ENCODE measurements at places on chromosomes 5 and 9.

- no peak for DNase-seq
Observed at GRCh38 chr5:59097116-59097515, 514.2 kb downstream of the RAB3C start.

DNA sequence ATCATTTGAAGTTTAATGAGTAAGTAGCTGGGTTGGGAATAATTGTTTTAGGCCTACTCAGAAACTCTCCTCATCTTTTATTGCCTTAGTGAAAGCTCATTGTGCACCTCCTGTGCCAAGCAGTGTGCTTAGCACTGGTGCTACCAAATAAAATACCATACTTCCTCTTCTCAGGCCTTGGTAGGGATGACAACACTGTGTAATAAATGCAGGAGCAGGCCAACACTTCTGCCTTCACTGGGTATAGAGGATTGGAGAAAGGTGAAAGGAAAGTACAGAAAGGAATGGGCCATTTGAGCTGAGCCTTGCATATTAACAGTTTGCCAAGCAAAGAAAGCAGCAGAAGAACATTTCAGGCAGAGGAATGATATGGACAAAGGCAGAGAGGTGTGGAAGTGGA is 285.7 kb downstream of the NR3C1 start:
- DNase-seq = no peak

GRCh38 chr5:124683917-124684555 is 62.4 kb downstream of the ZNF608 start:
- no peak for DNase-seq

DNA sequence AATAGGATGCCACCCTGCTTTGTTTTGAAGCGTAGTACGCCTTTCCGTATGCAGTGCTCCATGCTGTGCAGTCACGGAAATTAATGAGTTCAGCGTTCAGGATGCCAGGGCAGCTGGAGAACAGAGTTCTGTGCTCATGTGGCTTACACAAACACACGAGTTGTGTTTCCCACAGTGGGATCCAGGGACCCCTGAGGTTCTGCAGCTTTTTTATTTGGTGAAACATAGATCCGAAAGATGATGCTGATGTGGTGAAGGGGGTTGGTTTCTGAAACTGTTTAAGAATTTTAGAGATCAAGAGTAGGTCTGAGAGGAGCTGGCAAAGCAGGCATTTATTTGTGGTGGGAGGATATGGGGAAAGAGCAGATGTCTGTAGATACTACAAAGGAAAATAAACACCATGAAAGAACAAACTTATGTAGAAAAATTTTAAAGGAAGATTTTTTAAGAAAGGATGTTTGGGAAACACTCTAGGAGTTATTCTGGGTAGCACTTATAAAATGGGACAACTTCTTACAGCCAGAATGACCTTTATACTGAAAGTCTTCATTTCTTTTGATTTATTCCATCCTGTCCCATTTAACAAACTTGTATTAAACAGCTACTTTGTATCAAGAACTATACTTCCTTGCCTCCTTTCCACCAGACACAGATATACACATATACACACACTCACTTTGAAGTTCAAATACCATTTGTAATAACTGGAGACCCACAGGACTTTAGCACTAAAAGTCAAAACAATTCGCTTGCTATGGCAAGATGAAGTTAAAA is 52.7 kb downstream of the ITGA1 start:
- peak; percentile 67 for DNase-seq

DNA sequence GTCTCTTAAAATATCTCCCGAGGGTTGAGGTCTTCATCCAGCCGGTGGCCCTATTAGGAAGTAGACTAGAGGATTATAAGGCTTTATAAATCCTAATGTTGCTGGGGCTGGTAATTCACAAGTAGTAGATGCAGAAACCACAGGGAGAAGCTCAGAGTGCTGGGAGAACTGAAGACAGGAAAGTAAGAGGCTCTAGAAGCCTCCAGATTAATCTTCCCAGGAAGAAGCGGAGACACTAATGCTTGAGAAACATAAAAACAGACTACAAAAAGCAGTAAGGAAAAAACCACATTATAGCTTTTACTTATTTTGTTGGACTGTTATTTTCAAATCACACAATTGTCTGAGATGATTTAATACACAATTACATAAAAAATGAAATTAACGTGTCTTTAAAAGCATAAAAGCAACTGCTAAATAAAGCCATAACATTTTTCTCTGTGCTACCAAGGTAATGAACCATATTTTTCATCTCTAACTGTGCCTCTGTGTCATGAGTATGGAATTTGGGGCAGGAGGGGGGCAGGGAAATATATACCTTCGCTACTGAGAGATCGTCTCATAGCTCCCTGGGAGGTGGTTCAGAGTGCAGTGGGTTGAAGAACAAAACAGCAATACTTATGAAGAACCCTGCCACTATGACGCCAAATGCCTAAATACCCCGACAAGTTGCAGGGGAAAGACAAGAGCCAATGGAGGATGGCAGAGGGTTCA is 806.2 kb upstream of the WWC1 start:
- DNase-seq = no peak

DNA sequence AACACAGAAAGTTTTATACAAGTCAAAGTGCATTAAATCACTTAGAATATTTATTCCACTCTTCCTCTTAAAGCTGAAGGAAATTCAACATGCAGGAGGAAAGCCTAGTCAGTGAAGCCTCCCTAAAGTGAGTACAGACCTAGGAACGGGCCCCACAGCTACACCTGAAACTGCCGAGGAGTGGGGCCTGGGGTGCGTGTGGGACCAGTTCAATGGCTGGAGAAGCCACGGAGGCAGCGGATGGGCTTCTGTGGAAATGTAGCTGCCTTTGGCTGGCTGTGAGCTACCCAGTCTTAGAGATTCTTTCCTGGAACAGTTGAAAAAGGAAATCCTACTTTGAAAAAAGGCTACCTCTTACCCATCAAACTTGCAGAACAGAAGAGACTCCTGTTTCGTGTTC is 16.6 kb downstream of the ARPC5L start:
- no peak for DNase-seq

GRCh38 chr9:27497883-27498417 is 26.1 kb upstream of the IFNK start:
- no peak for DNase-seq

GRCh38 chr5:109324931-109325330 is 84.8 kb downstream of the PJA2 start:
- no peak for DNase-seq

DNA sequence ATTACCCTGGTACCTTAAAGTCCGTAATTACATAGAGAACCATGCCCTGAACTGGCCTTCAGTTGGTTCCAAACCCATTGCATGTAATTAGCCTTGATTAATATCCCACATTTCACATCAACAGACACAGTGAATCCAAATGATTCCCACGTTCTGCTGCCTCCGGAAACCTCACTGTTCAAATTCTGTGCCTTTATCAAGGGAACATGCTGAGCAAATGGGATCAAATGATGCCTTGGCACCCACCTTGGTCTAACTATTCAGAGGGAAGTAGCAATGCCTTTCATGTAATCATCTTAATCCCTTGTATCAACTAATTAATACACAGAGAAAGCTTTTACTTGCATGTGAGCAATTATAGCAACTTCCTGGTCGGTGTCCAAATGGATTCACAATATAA is 100.6 kb downstream of the EFNA5 start:
- no peak for DNase-seq

DNA sequence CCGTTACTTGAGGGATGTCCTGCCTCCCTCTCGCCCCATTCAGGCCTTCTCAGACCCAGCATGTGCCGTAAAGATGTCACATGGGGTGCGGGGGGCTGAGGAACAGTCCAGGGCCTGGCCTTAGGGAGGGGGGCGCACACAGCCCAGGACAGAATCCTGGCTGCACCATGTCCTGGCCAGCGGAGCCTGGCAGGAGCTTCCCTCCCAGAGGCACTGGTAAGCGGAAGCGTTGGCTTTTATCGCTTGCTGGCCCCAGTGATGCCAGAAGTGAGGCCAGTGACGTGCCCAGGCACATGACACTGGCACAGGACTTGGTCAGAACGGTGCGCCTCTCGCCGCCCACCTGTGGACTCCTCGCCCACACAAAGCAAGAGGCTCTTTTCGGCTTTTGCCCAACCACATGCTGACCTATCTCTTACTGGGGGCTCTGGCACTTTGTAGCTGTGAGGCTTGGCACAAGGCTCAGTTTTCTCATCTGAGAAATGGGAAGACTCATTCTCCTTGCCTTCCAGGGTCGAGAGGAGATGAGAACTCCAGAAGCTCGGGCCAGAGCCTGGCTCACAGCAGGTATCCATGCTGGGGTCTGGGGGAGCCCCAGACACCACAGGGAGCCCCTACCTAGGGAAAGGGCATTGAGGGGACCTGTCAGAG is 59.0 kb downstream of the LMX1B start:
- no peak for DNase-seq

DNA sequence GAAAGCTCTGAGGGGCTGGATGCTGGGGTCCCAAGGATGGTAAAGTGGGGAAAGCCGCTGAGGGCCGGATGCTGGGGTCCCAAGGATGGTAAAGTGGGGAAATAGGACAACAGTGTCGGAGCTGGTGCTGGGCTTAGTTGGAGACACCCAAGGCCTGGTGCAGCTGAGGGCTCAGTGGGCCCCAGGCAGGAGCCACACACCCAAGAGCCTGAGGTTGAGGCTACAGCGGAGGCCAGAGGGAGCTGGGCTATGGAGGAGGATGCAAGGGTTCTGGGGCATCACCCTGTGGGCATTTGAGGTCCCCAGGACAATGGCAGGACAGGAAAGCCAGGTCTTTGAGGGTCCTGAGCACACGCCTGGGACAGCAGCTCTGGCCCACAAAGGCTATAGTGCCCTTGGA is 19.1 kb upstream of the SLC9A3 start:
- no peak for DNase-seq

DNA sequence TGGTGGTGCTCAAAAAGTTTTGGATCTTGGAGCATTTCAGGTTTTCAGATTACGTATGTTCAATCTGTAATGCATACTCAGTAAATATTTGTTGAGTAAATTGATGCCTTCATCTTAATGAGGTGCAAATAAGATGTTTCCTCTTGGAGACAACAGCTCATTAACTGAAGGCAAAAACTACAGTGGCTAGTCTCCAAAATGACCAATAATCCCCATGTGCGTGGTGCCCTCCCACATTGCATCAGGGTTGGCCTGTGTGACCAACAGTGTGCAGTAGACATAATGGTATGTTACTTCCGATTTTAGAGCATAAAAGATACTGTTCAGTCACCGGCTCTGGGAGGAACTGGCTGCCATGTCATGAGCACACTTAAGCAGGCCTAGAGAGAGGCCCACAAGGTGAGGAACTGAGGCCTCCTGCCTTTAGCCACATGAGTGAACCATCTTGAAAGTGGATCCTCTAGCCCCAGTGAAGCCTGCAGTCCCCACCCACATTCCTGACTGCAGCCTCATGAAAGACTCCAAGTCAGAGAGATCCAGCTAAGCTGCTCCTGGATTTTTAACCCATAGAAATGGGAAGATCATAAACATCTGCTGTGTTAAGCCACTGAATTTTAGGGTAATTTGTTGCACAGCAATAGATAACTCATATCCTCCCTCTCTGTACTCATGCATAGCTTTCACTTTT is 55.7 kb downstream of the LIFR start:
- no peak for DNase-seq

DNA sequence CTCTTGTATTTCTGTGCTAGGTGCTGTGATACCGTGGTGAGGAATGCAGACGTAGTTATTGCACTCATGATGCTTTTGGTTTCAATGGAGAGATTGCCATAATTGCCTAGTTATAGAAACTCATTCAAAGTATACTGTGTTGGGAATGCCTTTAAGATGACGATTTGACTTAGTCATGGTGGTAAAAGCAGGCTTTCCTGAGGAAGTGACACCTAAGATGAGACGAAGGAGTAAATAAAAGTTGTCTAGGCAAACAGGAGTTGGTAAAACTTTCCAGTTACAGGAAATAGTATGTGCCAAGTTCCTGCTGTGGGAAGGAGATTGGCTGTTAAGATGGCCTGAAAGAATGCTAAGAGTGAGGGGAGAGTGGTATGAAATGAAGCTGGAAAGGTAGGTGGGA is 48.1 kb downstream of the FOCAD start:
- DNase-seq = no peak

DNA sequence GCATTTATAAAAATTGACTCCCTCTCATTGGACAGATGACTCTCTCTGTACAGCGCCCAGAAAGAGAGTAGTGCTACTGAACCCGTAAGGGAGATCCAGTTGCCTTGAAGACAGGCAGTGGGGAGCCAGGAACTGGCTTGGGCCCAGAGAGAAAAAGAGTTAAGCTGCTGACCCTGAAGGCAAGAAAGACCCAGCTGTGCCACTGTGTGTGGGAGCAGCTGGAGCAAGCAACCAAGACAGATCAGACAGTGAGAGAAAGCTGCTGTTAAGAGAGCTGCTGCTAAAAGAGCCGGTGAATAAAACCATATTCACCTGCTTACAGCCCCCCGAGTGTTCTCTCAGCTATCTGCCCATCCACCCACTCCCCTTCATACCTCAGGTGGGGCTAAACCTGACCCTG is 149.7 kb upstream of the ADAMTS16 start:
- no peak for DNase-seq

- no peak for DNase-seq
Observed at GRCh38 chr9:133818444-133818843, 80.3 kb upstream of the SARDH start.

DNA sequence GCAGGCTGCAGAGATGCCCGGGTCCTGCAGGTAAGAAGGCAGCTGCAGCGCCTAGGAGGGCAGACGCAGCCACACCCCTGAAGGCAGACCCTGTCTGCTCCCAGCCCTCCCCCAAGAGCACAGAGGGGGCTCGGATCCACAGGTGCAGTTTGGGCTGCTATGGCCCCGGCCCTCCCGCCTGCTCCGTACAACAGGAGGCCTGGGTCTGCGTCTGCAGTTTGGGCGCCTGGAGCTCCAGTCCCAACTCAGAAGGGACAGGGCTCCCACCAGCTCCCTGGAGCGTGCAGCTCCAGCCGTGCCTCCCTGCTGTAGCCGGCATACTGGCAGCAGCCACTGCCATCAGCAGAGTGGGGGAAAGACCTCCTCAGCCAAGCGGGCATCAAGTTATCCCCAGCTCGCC is 30.5 kb downstream of the BTNL9 start:
- no peak for DNase-seq

GRCh38 chr9:35756275-35757225 is 2.5 kb upstream of the MSMP start:
- peak; percentile 76 for DNase-seq

- DNase-seq = no peak
Observed at GRCh38 chr9:37969130-37969529, 65.2 kb upstream of the SLC25A51 start.

GRCh38 chr5:27290172-27290571 is 251.8 kb upstream of the CDH9 start:
- no peak for DNase-seq

GRCh38 chr5:123287881-123288280 is 135.3 kb downstream of the CEP120 start:
- DNase-seq = no peak

DNA sequence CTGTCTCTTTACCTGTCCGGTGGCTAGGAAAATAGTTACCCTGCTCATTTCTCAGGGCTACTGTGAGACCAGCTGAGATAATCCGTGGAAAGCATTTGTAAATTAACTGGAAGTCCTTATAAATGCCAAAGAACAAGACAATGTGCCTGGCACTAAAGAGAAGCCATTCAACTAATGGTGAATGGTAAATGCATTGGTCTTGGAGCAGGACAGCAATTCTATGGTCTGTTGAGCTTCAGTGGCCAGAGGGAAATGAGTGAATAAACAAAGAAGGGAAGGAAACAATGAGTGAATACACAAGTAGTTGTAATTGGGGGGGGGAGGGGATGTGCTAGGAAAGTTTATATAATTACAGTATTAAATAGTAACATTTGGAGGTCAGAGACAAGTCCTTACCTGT is 353.6 kb downstream of the SEMA5A start:
- DNase-seq = peak; percentile 19

All from NCI-H345 (cell line).